ENCODE measurements at places on chromosomes 11 and 22.
A peak's percentile ranks its signal among the peaks of the same experiment; 100 is the strongest.

GRCh38 chr11:113329725-113330124, 15.3 kb downstream of the TTC12 start:
- DNase-seq, result no peak

DNA sequence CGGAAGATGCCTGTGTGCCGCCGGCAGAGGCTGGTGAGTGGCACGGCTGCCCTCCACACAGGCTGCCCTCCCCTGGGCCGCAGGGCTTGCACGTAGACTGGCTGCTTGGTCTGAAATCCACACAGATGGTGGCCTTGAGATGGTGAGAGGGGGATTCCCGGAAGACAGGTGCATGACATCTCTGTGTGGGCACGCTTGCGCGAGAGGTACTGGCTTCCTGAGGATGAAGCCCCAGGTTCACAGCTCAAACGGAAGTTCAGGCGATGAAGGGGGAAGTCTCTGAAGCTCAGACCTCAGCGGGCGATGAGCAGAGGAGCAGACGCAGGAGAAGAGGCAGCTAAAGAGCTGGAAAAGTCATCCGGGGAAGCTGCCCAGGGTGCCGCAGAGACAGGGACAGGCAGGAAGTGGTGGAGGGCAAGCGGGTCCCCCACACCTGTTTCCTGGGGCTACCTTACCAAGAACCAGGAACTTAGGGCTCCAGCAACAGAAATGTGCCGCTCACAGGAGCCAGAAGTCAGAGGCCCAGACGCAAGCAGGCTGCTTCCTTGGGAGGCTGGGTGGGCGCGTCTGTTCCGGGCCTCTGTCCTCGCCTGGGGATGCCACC, 7.2 kb downstream of the CRELD2 start:
- DNase-seq, result peak; percentile 78

DNA sequence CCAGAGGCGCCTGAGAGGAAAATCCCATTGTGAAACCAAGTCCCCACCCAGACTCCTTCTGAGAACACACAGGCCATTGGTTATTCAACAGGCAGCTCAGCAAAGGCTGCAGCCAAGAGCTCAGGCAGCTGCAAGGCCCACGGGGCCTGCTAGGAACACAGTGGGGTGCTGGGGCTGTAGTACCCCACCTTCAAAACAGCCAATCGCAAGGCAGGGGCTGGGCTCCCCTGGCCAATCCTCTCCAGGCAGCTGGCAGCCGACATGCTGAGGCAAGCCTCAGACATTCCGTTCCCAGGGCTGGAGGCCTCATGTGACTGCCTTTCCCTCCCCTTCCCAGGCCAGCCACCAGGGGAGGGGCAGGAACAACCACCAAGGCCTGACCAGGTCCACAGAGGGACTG, 6.6 kb downstream of the PRODH start:
- DNase-seq, result no peak

GRCh38 chr22:46224044-46224897, 25.8 kb downstream of the CDPF1 start:
- no peak for DNase-seq

DNA sequence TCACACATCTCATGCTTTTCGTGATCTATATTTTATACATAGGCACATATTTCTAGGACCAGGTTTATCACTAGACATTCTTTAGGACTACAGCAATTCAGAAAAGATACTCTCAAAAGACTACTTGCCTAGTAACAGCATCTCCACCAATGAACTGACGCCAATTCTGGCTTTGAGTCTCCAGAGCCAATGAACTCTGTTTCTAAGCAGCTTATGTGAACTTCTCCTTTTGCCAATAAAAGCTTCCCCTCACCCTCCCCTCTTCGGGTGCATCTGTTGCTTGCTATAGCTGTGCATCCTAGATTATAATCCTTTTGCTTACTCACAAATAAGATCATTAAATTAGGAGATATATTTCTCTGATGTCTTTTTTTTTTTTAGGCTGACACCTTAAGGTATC, 11.4 kb upstream of the ANKK1 start:
- DNase-seq, result no peak

DNA sequence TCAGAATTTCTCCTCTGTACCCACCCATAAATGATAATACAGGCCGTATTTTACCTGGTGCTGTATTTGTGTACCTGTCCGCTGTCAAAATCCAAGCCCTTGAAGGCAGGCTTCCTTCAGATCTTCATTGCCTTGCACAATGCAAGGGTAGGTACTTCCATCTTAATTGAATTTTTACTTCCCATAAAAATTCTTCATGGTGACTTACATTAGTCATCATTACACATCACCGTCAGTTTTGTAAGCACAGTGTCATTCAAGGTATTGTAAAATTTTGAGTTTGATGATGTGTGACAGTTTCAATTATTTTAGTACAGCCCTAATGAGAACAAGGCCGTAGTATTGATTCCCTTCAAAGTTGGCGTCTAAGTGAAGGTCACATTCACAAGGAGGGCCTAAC, 770 bp upstream of the TSG101 start:
- DNase-seq, result no peak

- no peak for DNase-seq
Measured at GRCh38 chr11:72840780-72841179, 26.6 kb downstream of the ATG16L2 start.

DNA sequence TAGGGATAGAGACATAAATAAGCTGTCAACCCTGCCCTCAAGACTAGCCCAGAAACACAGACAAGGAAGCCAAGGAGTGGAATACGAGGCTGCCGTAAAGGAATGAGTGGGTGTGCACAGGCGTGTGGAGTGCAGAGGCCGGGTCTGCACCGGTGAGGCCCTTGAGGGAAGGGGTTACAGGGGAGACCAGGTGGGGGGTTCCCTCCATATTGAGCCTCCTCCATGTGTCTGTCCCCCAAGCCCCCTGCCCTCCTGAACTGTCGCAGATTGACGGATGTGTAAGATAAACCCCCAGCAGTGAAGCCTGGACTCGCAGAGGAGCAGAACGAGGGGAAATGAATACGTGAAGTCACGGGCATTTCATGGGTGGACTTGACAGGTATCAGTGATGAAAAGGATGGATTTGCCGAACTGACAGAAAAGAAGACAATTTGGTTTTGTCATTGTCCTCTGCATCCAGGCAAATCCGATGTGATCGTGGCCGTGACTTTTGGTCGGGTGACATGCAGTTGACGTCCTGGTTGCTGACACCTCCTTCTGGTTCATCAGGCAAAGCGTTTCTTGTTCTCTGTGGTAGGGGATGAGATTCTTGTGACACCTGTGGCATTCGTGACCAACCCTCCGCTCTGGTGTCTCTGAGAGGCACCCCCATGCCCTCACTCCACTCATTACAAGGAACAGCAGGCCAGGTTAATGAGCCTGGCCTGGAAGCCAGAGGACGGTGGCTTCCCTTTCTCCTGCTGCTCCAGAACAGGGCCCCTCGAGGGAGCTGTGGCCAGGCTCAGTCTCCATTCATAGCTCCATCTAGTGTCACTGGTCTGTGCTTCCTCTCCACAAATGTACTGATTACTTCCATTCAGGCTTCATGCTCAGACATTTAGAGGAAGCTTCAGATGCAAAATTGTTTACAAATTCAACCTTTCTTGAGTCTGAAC, 223.1 kb upstream of the B3GAT1 start:
- DNase-seq, result no peak

- DNase-seq, result peak; percentile 59
Measured at GRCh38 chr11:61834278-61835048, 6.4 kb downstream of the FADS2 start.

- DNase-seq, result no peak
Measured at GRCh38 chr22:49645791-49646550, 181.7 kb downstream of the BRD1 start.

GRCh38 chr11:57604296-57605027, 7.0 kb downstream of the SERPING1 start:
- no peak for DNase-seq

DNA sequence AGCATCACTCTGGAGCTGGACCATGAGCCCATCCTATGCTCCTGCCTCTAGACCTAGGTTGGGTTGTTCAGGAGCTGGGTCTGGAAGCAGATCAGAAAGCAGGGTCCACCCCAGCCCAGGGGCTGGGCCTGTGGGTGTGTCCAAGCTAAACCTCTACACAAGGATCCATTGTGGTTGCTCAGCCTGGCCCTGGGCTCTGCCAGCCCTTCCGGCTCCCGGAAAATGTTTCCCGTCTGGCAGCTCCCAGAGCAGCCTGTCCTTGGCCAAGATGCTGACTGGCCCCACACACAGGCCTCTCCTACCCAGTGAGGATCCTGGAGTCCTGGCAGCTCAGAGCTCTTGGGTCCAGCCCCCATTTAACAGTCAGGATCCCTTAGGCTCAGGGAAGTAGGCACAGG, 35.3 kb upstream of the FCHSD2 start:
- DNase-seq, result no peak

DNA sequence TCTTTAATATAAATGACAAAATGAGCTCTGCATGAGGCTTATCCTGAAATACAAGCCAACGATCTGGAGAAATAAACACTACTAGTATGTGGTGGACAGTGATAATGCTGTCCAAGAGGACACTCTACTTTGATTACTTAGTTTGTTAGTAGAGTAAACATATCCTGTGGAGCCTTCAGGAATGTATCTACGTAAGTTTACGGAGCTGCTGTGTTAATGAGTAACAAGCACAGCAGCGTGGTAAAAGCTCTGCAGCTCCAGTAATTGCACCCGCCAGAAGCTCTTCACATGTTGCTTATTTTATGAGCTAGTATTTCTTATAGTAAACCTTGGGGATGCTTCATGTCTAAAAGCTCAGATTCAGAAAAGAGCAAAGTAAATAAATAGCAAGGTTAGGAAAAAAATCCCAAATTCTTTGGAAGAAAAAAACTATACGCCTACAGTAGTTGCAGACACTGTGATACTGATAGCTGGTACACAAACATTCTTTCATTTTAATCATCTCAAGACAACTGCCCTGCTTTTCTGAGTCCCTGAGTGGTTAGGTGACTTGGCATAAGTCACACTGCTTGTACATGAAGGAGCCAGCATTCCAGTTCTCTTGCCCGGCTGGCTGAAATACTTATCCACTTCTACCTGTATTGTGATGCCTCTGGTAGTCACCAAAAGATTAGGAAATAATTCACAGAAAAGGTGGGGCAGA, 32.7 kb upstream of the CCDC34 start:
- no peak for DNase-seq

DNA sequence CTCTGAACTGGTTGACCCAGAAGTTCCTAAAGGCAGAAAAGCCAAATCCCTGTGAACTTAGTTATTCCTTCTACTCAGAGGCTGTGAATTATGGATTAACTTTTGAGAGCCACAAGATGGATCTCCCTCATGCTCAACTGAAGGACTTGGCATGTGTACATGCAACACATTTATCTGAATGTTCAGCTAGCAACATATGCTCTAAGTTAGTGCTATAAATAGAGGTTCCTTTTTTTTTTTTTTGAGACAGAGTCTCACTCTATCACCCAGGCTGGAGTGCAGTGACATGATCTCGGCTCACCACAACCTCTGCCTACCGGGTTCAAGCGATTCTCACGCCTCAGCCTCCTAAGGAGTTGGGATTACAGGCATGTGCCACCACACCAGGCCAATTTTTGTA, 40.1 kb downstream of the EIF4ENIF1 start:
- DNase-seq, result no peak

DNA sequence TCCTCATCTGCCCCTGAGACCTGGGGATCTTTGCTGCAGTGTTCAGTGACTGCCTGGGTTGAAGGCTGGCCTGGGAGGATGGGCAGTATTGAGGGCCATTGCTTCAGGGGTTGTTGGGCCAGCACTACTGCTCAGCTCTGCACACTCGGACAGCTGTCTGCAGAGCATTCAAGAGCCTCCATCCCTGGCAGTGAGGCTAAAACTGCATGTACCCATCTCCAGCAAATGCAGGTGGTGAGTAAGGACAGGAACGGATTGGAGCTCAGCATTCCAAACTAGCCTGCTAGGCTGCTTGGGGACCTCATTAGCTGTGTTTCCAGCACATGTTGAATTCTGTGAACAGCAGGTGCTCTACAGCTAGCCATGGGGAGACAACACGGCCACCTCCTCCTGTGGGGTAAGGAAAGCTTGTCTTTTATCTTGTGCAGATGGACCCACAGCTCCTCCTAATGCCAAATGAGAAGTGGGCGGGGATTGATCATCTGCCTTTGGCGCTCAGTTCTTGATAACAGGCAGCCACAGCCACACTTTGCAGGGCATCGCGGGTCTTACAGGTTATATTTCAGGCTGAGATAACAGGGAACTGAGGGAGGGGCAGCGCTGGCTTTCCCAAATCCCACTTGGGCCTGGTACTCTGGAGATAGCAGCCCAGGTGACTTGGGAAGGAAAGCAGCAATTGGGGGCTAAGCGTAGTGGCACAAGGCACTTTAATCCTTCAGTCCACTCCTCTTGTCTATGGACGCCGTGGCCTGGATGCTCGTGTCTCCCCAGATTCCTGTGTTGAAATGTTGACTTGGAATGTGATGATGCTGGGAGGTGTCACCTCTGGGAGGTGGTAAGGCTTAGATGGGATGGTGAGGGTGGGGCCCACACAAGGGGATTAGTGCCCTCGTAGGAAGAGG, 254.5 kb upstream of the B3GAT1 start:
- no peak for DNase-seq

GRCh38 chr22:27564806-27565205, 236.8 kb downstream of the MN1 start:
- no peak for DNase-seq

DNA sequence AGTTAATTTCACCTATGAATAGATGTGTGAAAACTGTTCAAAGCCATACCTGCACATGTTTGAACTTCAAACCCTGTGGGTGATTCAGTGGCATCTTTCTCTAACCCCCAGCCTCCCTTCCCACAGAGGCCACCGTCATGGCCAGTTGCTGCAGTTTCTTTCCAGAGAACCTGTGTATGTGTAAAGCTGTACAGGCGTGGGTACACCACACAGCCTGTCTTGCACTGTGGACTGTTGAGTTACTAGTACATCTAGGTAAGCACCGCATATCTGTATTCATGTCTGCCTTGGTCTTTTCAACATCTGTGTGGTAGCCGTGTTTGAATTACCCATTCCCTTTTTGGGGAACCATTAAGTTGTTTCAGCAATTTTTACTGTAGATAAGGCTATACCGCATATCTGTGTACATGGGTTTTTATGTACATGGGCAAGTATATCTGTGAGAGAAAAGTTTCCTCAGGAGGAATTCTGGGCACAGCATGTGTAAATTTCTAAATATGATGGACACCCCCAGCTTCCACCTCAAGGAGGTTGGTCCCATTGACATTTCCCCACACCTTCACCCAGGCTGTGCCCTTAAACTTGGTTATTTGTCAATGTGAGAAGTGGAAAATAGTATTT, 13.9 kb downstream of the NEAT1 start:
- no peak for DNase-seq

Measured in activated T-cell treated with anti-CD3 and anti-CD28 coated beads, Interleukin-2, amount 50 U/mL, for 24 hours (primary cell).